H7 (cell line): ENCODE measurements at places on chromosomes 1 and 21.

DNA sequence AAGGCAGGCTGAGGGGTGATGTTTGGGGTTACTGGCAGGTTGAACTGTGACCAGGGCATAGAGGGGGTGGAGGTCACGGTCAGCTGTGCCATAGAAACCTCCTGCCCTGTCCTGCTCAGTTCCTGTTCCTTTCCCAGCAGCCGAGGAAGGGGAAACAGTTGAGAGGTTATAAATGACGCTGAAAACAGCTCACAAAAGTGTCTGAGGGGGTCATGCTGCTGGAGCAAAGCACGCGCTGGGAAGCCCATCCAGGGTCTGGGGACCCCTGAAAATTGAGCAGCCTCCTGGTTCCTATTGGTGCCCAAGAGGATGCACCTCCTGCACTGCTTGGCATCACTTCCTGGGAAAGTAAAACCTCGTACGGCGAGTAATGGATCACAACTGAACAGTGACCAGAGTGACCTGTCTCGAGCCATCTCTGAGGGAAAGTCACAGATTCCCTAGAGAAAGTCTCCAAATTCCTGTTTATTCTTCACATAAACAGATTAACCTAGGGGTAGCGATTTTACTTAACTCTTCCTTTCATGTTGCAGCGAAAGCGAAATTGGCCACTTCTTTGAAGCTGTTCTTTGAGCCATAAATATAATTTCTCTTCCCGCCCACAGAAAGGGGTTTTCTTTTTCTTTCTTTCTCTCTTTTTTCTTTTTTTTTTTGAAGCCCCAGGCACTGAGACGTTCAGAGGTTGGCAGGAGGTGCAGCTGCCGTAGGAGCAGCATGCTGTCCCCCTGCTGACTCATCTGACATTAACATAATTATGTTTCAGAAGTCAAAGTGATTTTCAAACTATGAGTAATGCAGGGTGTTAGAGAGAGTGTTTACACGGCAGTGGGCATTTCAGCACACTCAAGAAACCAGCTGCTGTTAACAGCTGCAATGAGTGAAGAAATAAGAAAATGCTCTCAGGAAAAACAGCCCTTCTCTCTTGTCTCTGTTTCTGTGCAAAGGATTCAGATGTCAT, 41.8 kb upstream of the ATF3 start:
- DNase-seq, result no peak

GRCh38 chr1:119743776-119744597, 24.7 kb downstream of the HMGCS2 start:
- DNase-seq, result peak; percentile 85

DNA sequence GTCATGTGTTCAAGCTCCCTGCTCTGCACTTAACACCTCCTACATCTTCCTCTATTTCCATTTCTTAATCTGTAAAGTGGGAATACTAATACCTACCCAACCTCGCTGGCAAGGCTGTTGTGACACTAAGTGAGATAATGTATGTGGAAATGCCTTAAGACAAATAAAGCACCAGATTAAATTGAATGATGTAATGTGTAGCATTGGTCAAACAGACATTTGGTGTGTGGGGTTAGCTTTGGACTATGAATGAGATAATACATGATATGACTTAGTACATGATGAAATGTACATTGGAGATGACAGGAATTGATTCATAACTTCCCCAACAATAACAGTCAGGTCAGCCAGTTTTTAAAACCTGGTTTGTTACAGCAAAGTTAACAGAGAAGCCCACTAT, 5.2 kb downstream of the AMPD1 start:
- DNase-seq, result no peak

GRCh38 chr1:158507511-158507910, 35.5 kb downstream of the OR10R2 start:
- DNase-seq, result no peak

DNA sequence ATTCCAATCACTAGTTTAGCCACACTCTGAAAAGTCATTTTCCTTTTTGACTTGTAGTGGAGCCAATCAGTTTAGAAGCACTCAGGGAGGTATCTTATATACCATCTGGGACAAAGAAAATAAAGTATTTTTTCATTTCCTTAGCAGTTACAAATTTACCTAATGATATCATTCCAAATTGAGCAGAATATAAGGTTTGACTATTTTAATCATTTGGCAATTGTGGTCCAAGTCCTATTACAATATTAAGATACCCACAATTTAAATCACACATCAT, 170.6 kb downstream of the LTN1 start:
- no peak for DNase-seq

DNA sequence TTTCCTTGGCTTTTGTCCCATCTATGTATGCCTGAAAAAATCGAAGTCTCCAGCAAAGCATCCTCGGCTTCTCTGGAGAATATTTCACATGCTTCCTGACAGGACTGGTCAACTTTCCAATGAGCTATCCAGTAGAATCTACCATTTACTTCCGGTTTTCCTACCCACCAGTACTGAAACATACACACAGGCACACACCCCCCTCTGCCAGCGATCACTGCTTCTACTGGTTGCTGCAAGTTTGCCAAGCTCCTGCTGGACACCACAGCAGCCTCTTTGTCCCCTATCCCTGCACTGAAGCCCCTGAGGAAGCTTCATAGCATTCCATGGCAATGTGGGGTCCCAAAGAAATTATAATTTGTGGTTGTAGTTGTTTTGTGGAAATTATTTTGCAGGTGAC, 536.8 kb downstream of the MATN1 start:
- no peak for DNase-seq

- no peak for DNase-seq
These were observed 206.5 kb downstream of the NRIP1 start for GRCh38 chr21:14858311-14858710.

DNA sequence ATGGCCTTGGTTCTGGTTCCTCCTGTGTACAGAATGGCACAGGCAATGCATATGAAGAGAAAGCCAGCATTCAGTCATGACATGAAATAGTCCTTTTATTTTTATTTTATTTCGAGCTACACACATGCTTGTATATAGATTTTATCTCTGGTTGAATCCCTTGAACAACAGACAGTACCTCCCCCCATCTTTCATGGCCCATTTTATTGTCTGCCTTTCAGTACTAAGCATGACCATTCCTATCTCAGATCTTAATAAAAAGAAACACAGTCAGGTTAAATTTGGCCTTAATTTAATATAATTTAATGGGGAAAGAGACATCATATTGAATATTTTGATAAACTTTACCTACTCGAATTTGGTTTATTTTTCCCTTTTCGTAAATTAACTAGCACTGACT, 76.4 kb upstream of the VANGL1 start:
- DNase-seq, result no peak

- DNase-seq, result no peak
These were observed 352.0 kb downstream of the PLPP3 start for GRCh38 chr1:56227401-56227800.

DNA sequence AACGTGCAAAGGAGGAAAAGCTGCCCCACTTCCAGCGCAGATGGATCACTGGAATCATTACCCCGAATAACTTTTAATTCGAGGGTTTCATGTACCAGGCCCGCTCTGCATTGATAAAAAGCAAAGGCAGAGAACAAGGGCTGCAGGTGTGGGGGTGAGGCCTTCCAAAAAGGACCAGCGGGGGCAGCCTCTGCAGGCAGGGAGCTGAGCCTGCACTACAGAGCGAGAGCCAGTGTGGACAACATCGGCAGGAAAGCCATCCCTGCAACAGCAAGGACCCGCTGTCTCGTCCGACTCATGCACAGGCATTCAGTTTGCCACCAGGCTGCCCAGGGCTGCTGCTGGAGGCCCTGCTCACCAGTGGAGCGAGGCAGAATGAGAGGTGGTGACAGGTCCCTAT, 27.1 kb upstream of the AJAP1 start:
- peak; percentile 77 for DNase-seq

DNA sequence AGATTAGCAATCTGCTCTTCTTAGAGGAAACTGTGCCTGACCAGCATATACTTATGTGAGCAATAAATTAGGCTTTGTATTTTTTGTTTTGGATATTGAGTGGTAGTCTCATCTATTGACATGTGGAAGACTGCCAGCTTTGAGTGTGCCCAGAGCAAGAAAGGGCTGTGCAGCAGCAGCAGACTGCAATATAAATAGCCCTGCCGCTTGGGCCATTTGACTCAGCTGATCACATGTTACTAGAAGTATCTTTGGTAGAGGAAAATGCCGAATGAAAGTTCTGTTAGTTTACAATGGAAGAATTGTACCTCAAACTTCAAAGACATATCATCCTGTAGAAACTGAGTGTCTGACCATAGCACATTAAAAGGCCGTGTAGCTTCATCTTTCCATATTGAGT, 9.1 kb upstream of the PSMB2 start:
- DNase-seq, result no peak

DNA sequence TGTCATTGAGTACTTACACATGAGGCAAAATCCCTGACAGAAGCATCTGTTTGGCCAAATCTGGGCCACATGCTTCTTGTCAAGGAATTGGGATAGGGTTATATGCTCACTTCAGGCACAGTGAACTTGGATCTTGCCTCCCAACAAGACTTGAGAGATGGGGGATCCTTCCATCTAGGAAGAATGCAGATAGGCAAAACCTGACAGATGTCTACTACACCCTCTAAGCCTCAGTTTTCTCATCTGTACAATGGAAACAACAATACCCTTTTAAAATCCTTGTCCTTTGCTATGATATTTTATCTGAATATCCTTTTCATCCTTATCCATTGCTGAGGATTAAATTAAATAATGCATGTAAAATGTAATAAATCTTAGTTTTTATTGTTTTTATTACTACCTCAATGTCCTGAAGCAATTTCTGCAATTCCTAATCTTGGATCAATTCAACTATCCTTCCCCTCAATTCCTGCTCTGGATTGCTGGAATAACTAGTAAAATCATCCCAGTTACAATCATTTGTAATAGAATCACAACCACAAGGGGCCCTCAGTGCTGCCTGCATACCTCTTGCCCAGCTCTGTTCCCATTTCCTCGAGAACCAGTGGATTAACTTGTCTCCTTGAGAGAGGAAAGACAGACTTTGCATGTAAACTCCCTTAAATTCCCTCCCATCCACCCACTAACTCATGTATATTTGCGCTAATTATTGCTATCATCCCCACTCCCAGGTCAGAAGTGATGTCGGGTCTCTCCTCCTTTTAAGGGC, 8.1 kb upstream of the XPR1 start:
- peak; percentile 23 for DNase-seq

- peak; percentile 61 for DNase-seq
These were observed 16.5 kb downstream of the PTCH2 start for GRCh38 chr1:44826375-44827196.

DNA sequence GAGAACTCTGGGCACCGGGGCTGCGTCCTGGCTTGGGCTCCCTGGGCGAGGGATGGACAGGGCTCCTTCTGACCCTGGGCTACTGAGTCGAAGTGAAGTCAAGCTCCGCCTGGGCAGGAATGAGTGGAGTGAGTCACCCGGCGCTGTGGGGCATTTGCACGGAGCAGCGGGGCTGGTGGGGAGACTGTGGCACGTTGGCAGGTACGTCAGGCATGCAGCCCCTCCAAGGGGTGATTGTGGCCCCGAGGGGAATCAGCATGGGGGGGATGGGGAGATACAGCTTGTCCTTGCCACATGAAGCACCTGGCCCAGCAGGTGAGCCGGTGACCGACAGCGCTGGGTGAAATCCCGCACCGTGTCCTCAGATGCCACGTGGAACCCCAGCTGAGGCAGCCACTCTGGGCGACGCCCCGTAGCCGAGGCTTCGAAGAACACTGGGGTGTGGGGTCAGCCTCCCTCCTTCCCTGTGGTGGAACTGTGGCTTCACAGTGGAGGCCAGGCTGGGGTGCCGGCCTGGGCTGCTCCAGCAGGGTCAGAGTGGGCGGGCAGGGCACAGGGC, 62.3 kb downstream of the COL18A1 start:
- DNase-seq, result no peak

DNA sequence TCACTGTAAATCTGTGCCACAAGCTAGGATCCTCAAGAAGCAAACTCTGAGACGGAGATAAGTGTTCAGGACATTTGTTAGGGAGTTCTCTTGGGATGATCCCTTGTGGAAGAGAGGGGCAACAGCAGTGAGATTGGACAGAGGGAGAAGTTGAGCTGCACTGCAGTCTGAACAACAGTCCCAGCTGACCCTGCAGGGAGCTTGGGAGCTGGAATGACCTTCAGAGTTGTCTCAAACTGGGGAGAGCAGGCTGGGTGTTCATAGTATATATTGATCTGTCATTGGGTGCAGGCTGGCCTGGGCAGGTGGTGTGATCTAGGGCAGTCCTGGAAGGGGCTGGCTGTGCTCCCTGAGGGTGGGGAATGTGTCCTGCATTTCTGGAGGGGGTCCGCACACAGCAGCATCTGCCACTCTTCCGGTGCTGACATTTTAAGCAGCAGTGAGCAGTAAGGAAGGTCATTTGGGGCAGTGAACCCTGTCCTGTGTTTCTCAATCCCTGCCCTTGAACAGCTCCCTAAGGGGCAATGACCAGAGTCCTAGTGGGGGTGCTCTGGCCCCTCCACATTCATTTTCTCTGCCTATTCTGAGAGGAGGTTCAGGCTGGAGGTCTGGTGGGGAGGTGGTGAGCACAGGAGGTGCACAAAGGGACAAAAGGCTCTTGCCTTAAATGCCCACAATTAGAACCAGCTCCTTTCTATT, 90.2 kb upstream of the PPM1J start:
- DNase-seq, result peak; percentile 23

DNA sequence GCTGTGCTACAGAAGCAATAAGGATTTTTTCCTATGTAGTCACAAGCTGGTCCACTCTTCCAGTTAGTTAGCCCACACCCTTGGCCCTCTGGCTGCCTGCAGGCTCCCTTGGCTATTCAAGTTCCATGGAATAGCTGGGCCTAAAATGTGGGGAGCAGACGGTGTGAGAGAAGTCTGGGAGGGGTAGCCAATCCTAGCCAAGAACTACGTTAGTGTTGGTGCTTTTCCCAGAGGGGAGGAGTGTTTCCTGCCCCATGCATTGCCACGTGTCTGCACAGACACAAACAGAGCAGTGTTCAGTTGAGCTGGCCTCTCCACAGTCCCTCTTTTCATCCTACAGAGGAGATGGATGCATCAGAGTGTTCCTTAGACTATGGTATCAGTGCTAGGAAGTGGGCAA, 59.0 kb upstream of the IPO9 start:
- DNase-seq, result no peak

DNA sequence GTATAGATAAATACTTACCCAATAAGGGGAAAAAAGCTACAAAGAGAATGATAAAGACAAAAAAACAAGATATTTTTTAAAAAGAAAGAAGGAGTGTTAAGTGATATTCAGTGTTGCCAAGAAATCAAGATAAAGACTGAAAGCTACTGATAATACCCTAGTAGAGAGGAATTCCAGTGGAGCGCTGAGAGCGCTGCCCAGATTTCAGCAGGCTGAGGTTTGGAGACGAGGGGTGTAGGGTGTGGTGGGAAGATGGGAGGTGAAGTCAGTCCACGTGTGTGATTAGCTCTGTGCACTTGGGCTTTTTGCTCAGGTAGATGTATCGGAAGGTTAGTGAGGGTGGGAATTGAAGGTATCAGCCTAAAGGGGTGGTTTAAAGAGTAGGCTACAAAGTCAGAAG, 47.8 kb downstream of the FMN2 start:
- no peak for DNase-seq
